ENCODE measurements at places on chromosomes 6 and 20.

GRCh38 chr6:155493694-155494143, 38.1 kb upstream of the NOX3 start:
- peak; percentile 88 for DNase-seq

DNA sequence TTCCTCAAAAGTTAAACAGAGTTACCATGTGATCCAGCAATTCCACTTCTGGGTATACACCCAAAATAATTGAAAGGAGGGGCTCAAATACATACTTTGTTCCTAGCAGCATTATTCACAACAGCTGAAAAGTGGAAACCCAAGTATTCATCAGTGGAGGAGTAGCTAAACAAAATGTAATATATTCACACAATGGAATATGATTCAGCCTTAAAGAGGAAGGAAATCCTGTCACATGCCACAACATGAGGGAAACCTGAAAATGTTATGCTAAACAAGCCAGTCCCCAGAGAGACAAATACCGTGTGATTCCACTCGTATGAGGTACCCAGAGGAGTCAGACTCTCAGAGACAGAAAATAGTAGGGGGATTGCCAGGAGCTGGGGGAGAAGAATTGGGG, 44.5 kb downstream of the PXDC1 start:
- DNase-seq: no peak

GRCh38 chr6:118044275-118044674, 137.2 kb downstream of the SLC35F1 start:
- no peak for DNase-seq

GRCh38 chr20:53941680-53942471, 128.5 kb downstream of the BCAS1 start:
- no peak for DNase-seq

GRCh38 chr6:1868561-1869261, 259.0 kb downstream of the FOXC1 start:
- no peak for DNase-seq

GRCh38 chr20:39897781-39898466, 791.1 kb downstream of the MAFB start:
- DNase-seq: no peak

DNA sequence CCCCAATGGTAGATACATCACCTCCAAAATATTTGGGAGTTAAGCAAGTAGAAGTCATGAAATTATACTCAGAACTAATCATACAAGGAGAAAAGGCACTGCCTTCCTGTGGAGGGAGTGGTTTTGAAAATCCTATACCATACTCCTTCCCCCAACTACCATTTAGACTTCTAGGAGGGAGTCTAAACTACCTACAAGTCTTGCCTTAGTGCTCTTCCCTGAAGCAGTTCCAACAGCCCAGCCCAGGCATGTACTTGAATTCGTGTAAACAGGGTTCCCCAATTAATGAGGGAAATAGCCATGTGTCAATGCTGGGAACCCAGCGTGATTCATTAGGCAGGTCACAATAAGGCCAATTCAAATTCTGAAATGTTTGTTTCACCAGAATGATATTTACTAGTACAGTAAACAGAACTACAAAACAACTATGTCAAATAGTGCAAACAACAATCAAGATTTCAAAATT, 39.1 kb upstream of the SGK1 start:
- DNase-seq: no peak

- no peak for DNase-seq
These were observed 370.3 kb upstream of the OPRM1 start for GRCh38 chr6:153668758-153669157.

GRCh38 chr6:3752531-3753227, 1.2 kb upstream of the PXDC1 start:
- no peak for DNase-seq

- peak; percentile 38 for DNase-seq
These were observed 30.1 kb upstream of the APMAP start for GRCh38 chr20:25022680-25023079.

DNA sequence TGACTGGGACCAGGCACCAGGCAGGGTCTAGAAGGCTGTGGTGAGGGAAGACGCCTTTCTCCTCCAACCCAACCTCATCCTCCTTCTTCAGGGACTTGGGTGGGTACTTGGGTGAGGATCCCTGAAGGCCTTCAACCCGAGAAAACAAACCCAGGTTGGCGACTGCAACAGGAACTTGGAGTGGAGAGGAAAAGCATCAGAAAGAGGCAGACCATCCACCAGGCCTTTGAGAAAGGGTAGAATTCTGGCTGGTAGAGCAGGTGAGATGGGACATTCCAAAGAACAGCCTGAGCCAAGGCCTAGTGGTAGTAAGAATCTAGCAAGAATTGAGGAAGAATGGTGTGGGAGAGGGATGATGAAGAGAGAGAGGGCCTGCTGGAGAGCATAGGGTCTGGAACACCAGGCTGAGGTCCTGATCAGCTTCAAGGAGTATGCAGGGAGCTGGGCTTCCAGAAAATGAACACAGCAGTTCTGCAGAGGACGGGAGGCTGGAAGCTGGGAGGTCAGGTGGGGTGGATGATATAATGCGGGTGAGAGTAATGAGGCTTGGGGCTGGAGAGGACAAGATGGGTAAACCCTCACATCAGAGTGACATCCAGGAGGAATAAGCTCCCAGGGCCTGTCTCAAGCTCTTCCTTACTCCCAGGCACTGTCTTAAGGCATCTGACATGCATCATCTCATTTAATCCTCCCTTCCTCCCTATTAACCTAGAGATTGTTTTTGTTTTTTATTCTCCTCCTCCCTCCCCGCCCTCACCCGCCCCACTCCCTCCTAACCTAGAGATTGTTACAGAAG, 45.2 kb upstream of the TTPAL start:
- no peak for DNase-seq

DNA sequence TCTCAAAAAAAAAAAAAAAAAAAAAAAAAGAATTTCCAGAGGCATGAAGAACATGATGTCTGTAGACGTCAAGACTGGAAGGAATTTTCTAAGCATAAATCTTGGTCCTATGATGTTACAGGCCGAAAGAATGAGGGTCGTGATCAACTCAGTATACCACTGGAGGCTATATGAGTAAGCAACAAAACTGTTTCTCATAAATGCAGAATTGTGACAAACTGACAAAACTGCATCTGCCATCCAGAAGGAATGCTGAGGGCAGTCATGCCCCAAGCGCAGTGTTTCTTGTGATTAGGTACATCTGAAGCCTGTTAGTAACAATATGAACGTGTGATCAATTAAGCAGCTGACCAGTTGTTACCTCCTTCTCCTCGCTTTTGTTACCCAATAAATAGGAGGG, 43.5 kb upstream of the ADGRG6 start:
- no peak for DNase-seq

DNA sequence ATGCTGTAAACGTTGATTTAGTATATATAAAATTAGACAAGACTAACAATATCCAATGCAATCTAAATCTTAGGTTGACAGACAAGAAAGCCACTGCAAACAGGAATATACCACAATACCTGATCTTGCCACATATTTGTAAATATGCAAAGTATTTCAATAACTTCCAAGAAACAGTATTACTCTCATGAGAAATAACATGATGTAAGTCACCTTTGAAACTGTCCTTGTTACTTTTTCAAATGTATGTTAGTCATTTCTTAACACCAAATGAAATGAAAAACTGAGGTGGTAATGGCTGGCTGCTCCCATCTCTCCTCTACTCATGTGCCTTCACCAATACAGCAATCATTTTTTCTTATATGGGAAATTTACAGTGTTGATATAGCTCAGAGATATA, 118.7 kb downstream of the ATG5 start:
- no peak for DNase-seq

DNA sequence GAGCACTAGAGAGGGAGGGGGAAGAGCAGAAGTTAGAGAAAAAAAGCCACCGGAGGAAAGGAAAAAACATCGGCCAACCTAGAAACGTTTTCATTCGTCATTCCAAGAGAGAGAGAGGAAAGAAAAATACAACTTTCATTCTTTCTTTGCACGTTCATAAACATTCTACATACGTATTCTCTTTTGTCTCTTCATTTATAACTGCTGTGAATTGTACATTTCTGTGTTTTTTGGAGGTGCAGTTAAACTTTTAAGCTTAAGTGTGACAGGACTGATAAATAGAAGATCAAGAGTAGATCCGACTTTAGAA, 2.0 kb downstream of the ID4 start:
- no peak for DNase-seq

DNA sequence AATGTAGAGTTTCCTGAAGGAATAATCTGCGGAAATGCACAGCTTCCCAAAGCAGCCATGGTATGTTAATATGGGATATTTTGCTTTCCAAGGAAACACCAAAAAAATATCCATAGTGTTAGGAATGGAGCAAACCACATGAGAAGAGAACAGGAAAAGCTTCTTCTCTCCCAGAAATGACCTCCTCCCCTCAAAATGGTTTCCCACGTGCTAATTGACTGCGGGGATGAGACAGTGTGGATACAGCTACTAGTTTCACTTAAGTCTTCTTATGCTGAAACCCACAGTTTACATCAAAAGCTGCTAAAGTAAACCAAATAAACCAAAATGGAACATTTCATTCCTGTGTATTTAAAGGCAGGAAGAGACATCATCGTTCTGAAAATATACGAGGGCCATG, 69.4 kb downstream of the FYN start:
- no peak for DNase-seq

- no peak for DNase-seq
These were observed 190.3 kb upstream of the TAB2 start for GRCh38 chr6:149127212-149127611.

DNA sequence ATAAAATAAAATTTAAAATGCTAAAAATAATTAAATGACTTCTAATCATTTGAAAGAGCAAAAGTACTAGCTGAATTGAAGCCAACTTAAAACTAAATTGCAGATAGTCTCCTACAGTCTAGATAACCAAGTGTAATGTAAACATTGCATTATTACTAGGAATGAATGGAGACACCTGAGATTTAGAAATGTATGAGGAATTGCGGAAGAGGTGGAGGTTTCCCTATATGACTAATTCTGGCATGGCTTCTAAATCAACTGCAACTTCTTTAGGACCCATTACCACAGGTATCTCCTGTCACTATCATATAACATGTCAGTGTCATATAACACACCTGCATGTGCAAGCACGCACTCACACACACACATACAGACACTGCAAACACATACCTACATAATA, 13.2 kb upstream of the GPR6 start:
- DNase-seq: no peak

GRCh38 chr20:2311329-2311728, 15.5 kb downstream of the TGM3 start:
- DNase-seq: no peak

- no peak for DNase-seq
These were observed 15.8 kb upstream of the MAP7 start for GRCh38 chr6:136566007-136566487.

All from keratinocyte (primary cell).